ENCODE measurements at places on chromosomes 3 and 15. TPM values are rescaled to one million over a fixed set of nuclear protein-coding genes. Genes with fewer than 3 reads are reported as not detected.
A peak's percentile ranks its signal among the peaks of the same experiment; 100 is the strongest.

- no peak for DNase-seq
Measured at GRCh38 chr15:20643024-20643770, 101.6 kb upstream of the GOLGA6L6 start.

- DNase-seq: peak; percentile 34
Measured at GRCh38 chr15:85706779-85707518, 87.8 kb downstream of the KLHL25 start.

DNA sequence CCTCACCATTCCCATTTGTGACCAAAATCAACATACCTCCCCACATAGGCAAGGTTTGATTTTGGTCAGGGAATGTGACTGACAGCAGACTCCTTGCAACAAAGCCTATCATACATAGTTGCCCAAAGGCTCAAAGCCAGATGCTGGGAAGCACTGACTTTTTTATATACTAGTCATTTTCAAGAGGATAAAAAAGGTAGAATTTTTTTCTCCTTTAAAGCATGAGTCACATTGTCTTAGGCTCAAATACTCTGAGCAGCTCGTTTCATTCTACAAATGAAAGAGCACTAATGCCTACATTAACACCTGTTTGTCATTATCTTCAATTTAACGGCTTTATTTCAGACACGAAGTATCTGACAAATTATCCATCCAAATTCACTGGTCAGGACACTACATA is 36.2 kb downstream of the ICE2 start:
- peak; percentile 62 for DNase-seq

GRCh38 chr15:85274315-85275050 is 105.9 kb upstream of the AKAP13 start:
- DNase-seq: no peak

- DNase-seq: no peak
Measured at GRCh38 chr15:45690581-45691260, 55.9 kb downstream of the SQOR start.

DNA sequence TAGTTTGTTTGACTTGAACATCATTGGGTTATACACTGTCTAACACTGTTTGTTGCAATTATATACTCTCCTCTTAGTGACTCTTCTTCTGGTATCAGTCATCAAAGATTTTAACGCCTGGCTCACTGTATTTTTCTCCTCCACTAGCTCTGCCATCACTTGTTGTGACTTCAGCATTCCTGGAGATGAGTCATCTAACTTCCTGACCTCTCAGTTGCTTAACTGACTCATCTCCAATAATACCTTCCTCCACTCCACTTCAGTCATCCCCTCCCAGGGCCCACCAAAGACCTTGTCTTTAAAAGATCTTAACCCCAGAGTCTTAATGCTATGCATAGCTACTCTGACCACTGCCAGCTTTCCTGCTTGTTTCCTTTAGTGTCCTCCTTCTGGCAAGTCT is 28.6 kb upstream of the CLSTN2 start:
- peak; percentile 95 for DNase-seq

GRCh38 chr15:100338971-100339444 is 2.8 kb downstream of the ADAMTS17 start:
- DNase-seq: peak; percentile 54

GRCh38 chr3:10869460-10869859 is 53.4 kb downstream of the SLC6A11 start:
- no peak for DNase-seq

The CDHR4 gene
- not detected for total RNA-seq

The FEZF2 gene
- not detected for total RNA-seq

Data from RPMI7951 (cell line).